Activated T-cell treated with anti-CD3 and anti-CD28 coated beads, Interleukin-2, amount 50 U/mL, for 48 hours (primary cell): ENCODE measurements at places on chromosomes 7 and 10.

GRCh38 chr10:132310701-132311337 lies 3.1 kb upstream of the STK32C start:
- no peak for DNase-seq

DNA sequence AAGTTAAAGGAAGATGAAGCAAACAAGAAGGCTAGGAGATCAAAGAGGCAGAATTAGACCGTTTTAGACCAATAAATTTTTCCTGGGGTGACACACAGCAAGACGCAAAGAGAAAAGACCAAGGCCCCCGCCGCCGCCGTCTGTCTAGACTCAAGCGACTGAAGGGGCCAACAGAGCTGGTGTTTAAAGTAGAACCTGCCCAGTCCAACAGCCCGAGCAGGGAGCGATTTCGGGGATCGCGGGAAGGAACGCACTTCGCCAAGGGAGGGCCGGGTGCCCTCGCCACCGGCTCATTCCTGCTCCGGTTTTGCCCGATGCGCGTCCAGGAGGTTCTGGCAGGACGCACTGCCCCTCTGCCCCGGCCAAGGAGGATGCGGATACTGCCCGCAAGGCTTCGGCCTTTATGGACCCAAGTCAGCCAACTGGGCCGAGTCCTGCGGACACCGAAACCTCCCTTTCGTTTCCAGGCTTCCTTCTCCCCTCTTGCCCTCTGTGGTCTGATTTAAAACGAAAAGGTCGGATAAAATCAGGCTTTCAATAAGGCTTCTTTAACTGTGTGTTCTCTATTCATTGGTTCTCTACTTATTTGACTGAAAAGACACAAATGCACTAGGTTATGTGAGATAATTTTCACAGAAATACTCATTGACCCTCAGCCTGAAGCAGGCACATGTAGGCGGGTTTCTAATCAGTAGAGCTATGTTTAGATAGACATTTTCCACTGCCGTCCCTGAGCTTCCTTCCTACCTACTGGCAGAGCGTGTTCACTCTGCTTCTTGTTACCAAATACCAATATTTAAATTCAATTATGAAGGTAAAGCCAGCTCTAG lies 2.2 kb upstream of the HOXA7 start:
- DNase-seq, result peak; percentile 26

DNA sequence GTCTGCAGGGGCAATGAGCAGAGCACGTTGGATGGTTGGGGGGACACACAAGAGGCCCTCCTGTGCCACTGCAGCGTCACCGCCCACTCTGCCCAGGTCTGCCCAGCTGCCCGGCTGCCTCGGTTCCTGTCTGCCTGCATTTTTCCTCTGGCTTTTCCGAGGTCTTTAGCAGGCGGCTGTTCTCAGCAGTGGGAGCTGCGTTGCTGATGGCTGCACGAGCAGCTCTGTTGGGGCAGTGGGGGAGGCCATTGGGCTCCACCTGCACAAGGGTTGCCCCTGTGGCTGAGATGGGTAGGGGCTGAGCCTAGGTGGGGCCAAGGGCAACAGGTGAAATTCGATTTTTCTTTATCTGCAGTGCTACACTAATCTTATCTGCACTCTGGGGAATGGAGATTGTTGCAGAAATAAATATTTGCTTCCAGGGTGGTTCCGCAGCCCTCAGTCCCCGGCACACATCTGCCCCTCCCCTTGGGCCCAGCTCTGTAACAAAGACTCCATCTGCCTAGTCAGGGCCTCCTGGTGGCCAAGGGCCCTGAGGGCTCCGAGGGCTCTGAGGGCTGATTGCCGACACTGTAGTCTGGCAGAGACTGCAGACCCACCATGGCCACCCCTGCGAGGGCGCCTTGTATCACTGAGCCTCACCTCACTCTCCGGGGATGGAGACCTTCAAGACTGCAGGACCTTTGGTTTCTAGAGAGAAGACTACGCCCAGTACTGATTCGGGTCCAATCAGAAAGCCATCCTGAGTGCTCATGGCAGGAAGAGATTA lies 141.7 kb upstream of the SHH start:
- no peak for DNase-seq

DNA sequence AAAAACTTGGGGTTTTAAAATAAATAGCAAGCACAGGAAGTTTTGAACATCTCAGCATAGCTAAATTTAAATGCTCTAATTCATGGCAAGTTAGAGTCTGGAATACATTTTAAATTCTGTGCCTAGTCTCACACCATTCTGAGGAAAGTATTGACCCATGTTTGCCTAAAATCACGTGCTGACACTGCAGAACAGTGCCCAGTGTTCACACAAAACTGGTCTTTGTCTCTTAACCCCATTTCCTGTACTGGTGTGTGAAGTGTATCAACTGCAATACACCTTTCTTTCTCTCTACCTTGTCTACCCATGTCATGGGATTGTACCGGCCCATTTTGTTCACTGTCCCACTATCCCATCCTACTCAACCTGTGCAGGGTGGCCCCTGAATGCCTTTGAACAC lies 749.7 kb upstream of the POM121L12 start:
- DNase-seq, result no peak

GRCh38 chr10:16944402-16944801 lies 127.2 kb upstream of the RSU1 start:
- DNase-seq, result no peak

GRCh38 chr7:76383089-76383944 lies 24.5 kb upstream of the YWHAG start:
- no peak for DNase-seq

GRCh38 chr7:133940368-133940767 lies 186.8 kb upstream of the LRGUK start:
- no peak for DNase-seq

GRCh38 chr10:69570050-69570816 lies 3.0 kb downstream of the NEUROG3 start:
- no peak for DNase-seq

DNA sequence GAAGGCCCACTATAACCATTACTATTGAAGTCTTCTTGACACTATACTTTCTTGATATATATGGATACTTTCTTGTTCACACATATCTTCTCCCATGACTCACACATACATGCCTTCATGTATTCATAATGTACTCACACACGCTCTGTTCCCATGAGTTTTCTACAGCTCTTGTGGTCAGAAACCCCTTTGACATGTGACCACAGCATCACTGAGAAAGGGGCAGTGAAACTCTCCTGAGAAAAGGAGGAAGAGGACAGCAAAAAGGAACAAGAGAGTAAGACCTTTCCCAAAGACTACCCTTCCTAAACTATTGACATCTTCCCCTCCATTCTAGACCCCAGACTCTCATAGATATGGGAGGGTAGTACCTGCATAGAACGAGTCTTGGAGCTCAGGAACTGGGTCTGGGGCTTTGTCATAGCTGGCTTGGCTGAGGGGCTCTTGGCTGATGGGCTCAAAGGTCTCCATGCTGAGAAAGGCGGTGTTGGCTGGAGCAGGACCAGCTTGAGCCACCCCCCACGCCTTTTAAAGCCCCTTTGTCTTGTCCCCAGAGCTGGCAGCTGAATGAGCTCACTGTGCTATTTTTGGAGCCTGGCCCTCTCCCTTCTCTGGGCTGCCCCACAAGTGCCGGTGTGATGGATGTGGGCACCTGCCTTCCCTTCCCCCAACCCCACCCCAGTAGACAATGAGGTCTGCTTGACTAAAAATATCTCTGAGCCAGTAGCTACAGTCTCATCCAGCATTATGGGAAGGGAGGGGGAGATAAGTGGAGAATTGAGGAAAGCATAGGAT lies 5.1 kb downstream of the SYNPO2L start:
- no peak for DNase-seq

DNA sequence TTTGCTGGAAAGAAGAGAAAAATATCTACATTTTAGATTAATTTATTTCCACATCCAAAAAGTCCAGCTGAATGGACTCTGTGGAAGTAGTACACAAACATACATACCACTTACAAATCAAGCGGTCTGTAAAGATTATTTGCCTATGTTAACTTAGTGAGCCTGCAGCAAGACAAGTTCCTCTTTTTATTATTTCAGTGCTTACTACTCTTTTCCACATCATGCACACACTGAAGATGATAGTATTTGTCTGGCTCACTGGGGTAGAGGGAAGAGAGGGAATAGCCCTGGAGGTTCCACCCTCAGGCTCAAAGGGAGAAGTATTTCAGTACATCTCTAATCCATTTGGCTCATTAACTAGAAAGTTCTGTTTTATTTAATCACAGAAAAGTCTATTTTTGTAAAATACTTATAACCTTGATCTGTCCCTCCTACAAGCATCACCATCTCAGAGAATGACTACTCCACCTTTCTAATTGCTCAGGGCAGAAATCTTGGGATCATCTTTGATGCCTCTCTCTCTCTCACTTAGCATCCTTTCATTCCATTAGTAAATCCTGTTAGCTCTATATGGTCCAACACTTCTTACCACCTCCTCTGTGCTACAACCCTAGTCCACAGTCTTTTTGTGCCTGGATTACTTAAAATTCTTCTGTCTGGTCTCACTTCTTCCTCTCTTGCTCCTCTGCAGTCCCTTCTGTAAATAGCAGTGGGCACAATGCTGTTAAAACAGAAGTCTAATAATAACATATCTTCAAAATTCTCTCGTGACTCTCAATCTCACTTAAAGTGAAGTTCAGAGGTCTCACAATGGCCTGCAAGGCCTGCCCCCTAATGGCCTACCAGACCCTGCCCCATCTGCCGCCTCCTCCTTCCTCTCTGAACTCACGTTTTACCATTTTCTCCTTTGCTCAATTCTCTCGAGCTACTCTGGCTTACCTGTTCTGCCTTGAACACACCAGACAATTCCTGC lies 64.3 kb upstream of the CCDC6 start:
- no peak for DNase-seq

DNA sequence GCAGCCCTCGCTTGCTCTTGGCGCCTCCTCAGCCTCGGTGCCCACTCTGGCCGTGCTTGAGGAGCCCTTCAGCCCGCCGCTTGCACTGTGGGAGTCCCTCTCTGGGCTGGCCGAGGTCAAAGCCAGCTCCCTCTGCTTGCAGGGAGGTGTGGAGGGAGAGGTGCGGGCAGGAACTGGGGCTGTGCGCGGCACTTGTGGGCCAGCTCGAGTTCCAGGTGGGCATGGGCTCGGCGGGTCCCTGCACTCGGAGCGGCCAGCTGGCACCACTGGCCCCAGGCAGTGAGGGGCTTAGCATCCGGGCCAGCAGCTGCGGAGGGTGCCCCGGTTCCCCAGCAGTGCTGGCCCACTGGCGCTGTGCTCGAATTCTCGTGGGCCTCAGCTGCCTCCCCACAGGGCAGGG lies 152.1 kb upstream of the SEMA3C start:
- no peak for DNase-seq

- DNase-seq, result no peak
Observed at GRCh38 chr10:84405662-84406061, 77.3 kb downstream of the CCSER2 start.

GRCh38 chr7:35801392-35802101 lies 690 bp downstream of the SEPTIN7 start:
- DNase-seq, result peak; percentile 79

GRCh38 chr10:72335394-72336258 lies 19.1 kb downstream of the DNAJB12 start:
- DNase-seq, result peak; percentile 78

- DNase-seq, result no peak
Observed at GRCh38 chr10:128096486-128097199, 29.6 kb downstream of the MKI67 start.

DNA sequence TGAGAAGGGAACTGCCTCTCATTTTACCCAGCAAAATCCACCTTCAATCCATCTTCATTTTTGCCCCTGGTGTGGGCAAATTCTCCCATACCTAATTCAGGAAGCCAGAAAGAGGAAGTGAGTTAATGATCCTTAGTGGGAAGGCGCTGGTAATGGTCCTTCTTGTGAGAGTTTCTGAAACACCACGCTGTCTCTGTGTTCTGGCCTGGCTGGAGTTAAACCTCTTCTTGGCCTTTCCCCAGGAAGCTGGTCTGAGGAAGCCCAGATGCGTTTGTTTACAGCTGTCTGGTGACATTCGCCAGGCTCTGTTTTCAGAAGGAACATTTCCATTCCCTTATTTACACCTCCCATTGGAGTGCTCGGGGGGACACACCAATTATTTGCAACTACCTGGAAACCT lies 24.3 kb downstream of the HTRA1 start:
- no peak for DNase-seq

DNA sequence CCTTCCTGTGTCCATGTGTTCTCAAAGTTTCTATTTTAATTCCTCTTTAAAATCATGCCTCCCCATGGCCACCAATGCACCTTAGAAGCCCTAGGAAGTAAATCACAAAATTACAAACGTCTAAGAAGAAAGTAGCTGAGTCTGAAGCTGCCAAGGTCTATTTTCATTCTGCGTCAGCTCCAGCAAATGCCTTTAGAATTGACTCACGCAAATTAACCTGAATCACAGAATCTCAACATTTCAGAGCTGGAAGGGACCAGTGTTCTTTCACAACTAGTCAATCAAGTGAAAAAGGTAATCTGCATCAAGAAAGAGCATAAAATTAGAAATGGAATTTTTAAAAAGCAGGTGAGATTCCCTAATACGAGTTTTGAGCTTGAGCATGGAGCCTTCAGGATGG lies 1017.6 kb downstream of the SORCS3 start:
- DNase-seq, result no peak

GRCh38 chr7:28658381-28658780 lies 246.1 kb downstream of the CREB5 start:
- no peak for DNase-seq

DNA sequence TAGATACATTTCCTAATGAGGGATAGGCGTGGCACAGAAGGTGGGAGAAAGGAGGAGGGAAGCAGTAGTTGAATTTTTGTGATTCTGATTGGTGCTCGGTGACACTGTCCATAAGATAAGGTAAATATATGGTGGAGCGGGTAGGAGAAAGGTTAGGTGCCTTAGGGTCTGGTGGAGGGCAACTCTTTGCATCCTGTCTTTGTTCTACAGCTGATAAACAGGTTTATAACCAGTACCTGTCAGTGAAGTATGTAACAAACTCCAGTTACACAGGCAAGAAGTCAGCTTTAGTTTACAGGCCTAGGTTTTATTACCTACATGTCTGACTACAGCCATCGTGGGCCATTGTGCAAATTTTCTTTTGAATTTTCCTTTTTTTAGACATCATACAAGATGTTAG lies 10.9 kb upstream of the FAM180A start:
- no peak for DNase-seq

GRCh38 chr7:69035826-69036225 lies 562.4 kb upstream of the AUTS2 start:
- no peak for DNase-seq

GRCh38 chr7:27863880-27864279 lies 123.9 kb downstream of the TAX1BP1 start:
- DNase-seq, result no peak

GRCh38 chr10:84534168-84534567 lies 205.8 kb downstream of the CCSER2 start:
- DNase-seq, result no peak

DNA sequence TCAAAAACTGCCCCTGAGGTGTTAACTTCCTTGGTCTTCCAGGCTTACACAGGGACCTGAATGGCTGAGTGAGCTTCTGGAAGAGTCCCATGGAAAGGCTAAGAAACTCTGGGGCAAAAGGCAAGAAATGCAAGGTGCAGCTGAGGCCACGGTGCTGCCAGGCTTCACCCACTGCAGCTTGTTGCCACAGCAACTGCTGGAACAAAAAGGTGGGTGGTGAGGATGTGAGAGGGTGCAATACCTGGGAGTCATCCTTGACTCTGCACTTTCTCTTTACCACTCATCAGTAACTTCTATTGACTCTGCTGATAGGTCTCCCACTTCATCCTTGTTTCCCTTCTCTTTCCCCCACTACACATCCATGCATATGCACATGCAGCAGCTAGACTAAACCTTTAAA lies 258.6 kb downstream of the BMPER start:
- DNase-seq, result no peak

GRCh38 chr7:121305109-121305508 lies 23.7 kb upstream of the WNT16 start:
- DNase-seq, result no peak
